Neural progenitor cell (in vitro differentiated cells): ENCODE measurements at places on chromosomes 5 and 9. TPM values are rescaled to one million over a fixed set of nuclear protein-coding genes. Genes with fewer than 3 reads are reported as not detected.
A peak's percentile ranks its signal among the peaks of the same experiment; 100 is the strongest.

- H3K27ac ChIP-seq = no peak overlapping the region
- DNase-seq = no peak
- H3K4me1 ChIP-seq = no peaks in the 10 kb centered on the region
- H3K4me3 ChIP-seq = no peak overlapping the region
Observed at GRCh38 chr5:151740958-151741373, 17.5 kb downstream of the ATOX1 start.

DNA sequence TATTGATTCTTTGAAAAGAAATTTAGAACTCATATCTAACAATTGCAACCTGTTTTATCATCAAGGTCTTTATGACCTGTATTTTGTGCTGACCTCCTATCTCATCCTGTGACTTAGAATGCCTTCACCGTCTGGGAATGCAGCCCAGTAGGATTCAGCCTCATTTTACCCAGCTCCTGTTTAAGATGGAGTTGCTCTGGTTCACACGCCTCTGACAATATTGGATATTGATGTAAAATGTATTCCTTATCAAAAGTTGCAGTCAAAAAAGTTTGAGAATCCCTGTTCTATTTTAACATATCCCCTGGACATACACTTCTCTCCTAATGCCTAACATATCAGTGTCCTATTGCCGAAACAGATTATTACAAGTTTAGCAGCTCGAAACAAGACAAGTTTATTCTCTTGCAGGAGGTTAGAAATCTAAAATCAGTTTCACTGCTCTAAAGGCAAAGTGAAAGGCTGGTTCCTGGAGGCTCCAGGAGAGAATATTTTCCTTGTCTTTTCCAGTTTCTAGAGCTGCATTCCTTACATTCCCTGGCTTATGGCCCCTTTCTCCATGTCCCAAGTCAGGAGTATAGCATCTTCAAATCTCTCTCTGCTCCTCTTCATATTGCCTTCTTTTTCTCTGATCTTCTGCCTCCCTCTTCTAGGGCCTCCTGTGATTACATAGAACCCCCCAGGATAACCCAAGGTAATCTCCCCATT is 31.5 kb upstream of the LVRN start:
- no peaks in the 10 kb centered on the region for H3K36me3 ChIP-seq
- no peak overlapping the region for H3K4me3 ChIP-seq
- no peaks in the 10 kb centered on the region for H3K27me3 ChIP-seq

GRCh38 chr5:88824892-88825583 is 57.9 kb downstream of the MEF2C start:
- H3K4me1 ChIP-seq = no peaks in the 10 kb centered on the region
- H3K27ac ChIP-seq = no peak overlapping the region
- no peak overlapping the region for H3K4me3 ChIP-seq
- H3K27me3 ChIP-seq = no peaks in the 10 kb centered on the region

GRCh38 chr9:7894231-7894630 is 94.7 kb upstream of the DMAC1 start:
- no peak for DNase-seq
- H3K27ac ChIP-seq = no peak overlapping the region
- H3K27me3 ChIP-seq = no peaks in the 10 kb centered on the region
- H3K36me3 ChIP-seq = no peaks in the 10 kb centered on the region
- H3K4me1 ChIP-seq = no peaks in the 10 kb centered on the region

GRCh38 chr5:120545007-120545406 is 80.9 kb downstream of the PRR16 start:
- H3K36me3 ChIP-seq = no peaks in the 10 kb centered on the region
- no peak for DNase-seq
- H3K27me3 ChIP-seq = no peaks in the 10 kb centered on the region
- H3K4me1 ChIP-seq = no peaks in the 10 kb centered on the region
- H3K27ac ChIP-seq = no peak overlapping the region

- H3K36me3 ChIP-seq = no peaks in the 10 kb centered on the region
- no peak overlapping the region for H3K27ac ChIP-seq
- H3K27me3 ChIP-seq = peaks cover 13% of the 10 kb centered on the region
- H3K4me3 ChIP-seq = no peak overlapping the region
- no peaks in the 10 kb centered on the region for H3K4me1 ChIP-seq
Observed at GRCh38 chr9:137467161-137467581, 8.0 kb upstream of the NSMF start.

GRCh38 chr9:136525841-136526499 is 19.9 kb downstream of the NOTCH1 start:
- H3K27ac ChIP-seq = peak overlapping the region; percentile 78
- no peak overlapping the region for H3K4me3 ChIP-seq
- no peaks in the 10 kb centered on the region for H3K36me3 ChIP-seq
- peaks cover 43% of the 10 kb centered on the region for H3K4me1 ChIP-seq
- H3K27me3 ChIP-seq = no peaks in the 10 kb centered on the region

DNA sequence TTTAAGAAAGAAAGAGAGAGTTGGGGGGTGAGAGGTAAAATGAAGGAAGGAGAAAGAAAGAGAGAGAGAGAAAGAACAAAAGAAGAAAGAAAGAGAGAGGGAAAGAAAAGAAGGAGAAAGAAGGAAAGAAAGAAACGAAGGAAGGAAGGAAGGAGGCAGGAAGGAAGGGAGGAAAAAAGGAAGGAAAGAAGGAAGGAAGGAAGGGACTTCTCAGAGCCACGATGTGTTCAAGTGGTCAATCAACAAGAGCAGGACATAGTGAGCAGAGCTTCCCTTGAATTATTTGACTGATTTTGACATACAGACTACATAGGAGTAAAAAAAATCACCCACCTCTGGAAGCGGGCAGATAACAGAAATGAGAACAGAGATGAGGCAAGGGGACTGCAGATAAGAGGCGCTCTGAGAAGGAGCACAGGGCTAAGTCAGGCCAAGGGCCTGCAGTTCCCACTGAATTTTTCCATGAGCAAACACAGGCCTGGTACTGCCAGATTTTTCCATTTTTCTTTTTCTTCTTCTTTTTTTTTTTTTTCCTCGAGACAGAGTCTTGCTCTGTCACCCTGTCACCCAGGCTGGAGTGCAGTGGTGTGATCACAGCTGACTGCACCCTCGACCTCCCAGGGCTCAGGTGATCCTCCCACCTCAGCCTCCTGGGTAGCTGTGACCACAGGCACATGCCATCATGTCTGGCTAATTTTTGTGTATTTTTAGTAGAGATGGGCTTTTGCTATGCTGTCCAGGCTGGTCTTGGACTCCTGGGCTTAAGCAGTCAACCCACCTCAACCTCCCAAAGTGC is 77.7 kb upstream of the IL17B start:
- no peaks in the 10 kb centered on the region for H3K36me3 ChIP-seq
- H3K4me3 ChIP-seq = no peak overlapping the region
- H3K27me3 ChIP-seq = no peaks in the 10 kb centered on the region

DNA sequence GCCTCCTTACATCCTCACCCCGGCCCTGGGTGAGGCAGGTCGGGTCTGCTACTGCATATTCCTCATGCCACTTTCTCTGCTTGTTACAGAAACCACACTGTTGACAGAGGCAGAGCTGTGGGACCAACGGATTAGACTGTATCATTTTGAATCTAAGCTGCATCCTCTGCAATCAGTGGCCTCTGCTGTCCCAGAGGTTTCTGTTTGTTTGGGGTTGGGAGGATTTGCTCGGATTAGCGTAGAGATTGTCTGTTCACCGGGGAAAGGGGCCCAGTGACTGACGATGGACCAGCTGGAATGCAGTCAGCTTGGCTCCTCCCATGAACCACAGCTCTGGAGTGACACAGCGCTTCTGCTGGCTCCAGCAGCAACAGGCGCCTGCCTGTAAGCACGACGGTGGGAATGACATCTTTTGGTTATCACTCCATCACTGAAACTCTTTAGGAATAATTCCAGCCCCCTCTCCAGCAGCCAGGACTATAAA is 37.3 kb upstream of the ADRA1B start:
- H3K4me3 ChIP-seq = no peak overlapping the region
- H3K36me3 ChIP-seq = no peaks in the 10 kb centered on the region
- H3K27ac ChIP-seq = no peak overlapping the region
- H3K27me3 ChIP-seq = no peaks in the 10 kb centered on the region
- peaks cover 20% of the 10 kb centered on the region for H3K4me1 ChIP-seq

GRCh38 chr9:109604781-109605180 is 106.7 kb upstream of the PTPN3 start:
- no peaks in the 10 kb centered on the region for H3K27me3 ChIP-seq
- no peak for DNase-seq
- no peak overlapping the region for H3K4me3 ChIP-seq
- H3K4me1 ChIP-seq = peaks cover 9% of the 10 kb centered on the region
- no peaks in the 10 kb centered on the region for H3K36me3 ChIP-seq

DNA sequence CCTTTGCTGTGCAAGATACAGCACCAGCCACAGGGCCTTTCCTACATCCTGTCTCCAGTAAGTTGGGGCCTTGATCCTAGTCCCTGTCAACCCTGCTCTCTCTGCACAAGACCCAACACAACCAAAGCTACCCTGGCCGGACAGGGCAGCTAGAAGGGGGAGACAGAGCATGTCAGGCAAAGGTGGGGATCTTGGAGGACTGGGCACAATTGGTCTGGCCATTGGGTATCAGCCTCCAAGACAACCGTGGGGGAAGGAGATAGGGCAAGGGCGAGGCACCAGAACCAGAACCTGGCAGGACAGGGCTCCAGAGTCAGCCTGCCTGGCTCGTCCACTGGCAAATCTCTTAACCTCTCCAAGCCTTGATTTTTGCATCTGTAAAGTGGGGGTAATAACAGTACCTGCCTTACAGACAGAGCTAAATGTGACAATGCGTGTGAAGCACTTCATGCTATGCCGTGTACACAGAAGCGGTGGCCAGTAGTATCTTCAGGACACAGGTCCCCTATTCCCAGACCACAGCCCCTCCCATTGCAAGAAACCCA is 51.6 kb upstream of the CDKN2AIPNL start:
- no peak overlapping the region for H3K27ac ChIP-seq
- no peaks in the 10 kb centered on the region for H3K27me3 ChIP-seq
- peaks cover 12% of the 10 kb centered on the region for H3K4me1 ChIP-seq
- H3K36me3 ChIP-seq = no peaks in the 10 kb centered on the region
- H3K4me3 ChIP-seq = no peak overlapping the region

- H3K27me3 ChIP-seq = no peaks in the 10 kb centered on the region
- H3K27ac ChIP-seq = no peak overlapping the region
- H3K4me1 ChIP-seq = peaks cover 36% of the 10 kb centered on the region
- no peak overlapping the region for H3K4me3 ChIP-seq
- no peak for DNase-seq
- no peaks in the 10 kb centered on the region for H3K36me3 ChIP-seq
Observed at GRCh38 chr9:126424511-126424910, 97.9 kb downstream of the MVB12B start.

- no peak overlapping the region for H3K27ac ChIP-seq
- H3K36me3 ChIP-seq = no peaks in the 10 kb centered on the region
- H3K4me3 ChIP-seq = no peak overlapping the region
- no peaks in the 10 kb centered on the region for H3K27me3 ChIP-seq
- no peaks in the 10 kb centered on the region for H3K4me1 ChIP-seq
- DNase-seq = no peak
Observed at GRCh38 chr5:42689391-42689790, 67.2 kb upstream of the CCDC152 start.

GRCh38 chr9:21265421-21266189 is 25.8 kb upstream of the IFNA14 start:
- peaks cover 71% of the 10 kb centered on the region for H3K27me3 ChIP-seq
- H3K4me1 ChIP-seq = peaks cover 5% of the 10 kb centered on the region
- no peak overlapping the region for H3K27ac ChIP-seq
- no peaks in the 10 kb centered on the region for H3K36me3 ChIP-seq
- no peak overlapping the region for H3K4me3 ChIP-seq

DNA sequence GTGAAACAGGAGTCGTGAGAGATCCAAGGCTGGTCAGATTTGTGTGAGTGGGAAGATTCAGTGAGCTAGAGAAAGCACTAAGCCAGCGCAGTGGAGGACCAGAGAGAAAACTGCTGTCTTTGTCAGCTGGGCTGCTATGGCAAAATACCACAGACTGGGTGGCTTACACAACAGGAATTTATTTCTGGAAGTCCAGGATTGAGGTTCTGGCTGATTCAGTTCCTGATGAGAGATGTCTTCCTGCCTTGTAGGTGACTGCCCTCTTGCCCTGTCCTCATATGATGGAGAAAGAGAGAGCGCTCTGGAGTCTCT is 24.2 kb upstream of the ANKRD33B start:
- H3K36me3 ChIP-seq = no peaks in the 10 kb centered on the region
- no peaks in the 10 kb centered on the region for H3K27me3 ChIP-seq
- no peak overlapping the region for H3K4me3 ChIP-seq
- no peak for DNase-seq
- H3K4me1 ChIP-seq = peaks cover 11% of the 10 kb centered on the region
- no peak overlapping the region for H3K27ac ChIP-seq

- no peaks in the 10 kb centered on the region for H3K36me3 ChIP-seq
- DNase-seq = no peak
- no peak overlapping the region for H3K27ac ChIP-seq
- no peaks in the 10 kb centered on the region for H3K4me1 ChIP-seq
- no peak overlapping the region for H3K4me3 ChIP-seq
Observed at GRCh38 chr5:91245074-91245452, 138.1 kb downstream of the ARRDC3 start.

DNA sequence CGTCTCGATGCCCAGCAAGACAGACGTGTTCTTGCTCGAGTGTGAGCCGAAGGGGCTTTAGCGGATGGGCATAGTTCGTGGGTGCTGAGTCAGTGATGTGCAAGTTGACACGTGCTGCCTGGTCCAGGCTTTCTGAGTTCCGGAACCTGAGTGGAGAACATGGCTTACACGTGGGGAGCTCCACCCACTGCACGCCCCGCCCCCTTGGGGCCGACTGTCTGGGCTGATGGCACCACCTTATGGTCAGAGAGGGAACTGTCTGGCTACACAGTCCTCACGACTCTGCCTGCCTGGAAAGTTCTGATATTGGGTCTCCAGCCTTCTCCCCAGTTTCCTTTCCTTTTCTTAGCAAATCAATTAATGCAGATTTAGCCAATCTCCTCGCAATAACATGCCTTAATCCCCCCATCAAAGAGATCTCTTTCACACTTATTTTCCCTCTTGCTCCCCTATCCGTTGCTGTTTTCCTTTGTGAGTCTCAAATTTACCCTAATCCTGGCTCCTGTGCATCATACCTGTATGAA is 3.8 kb upstream of the STC2 start:
- peaks cover 21% of the 10 kb centered on the region for H3K27me3 ChIP-seq
- H3K27ac ChIP-seq = no peak overlapping the region
- H3K36me3 ChIP-seq = no peaks in the 10 kb centered on the region
- H3K4me1 ChIP-seq = peaks cover 21% of the 10 kb centered on the region
- DNase-seq = peak; percentile 83
- no peak overlapping the region for H3K4me3 ChIP-seq

DNA sequence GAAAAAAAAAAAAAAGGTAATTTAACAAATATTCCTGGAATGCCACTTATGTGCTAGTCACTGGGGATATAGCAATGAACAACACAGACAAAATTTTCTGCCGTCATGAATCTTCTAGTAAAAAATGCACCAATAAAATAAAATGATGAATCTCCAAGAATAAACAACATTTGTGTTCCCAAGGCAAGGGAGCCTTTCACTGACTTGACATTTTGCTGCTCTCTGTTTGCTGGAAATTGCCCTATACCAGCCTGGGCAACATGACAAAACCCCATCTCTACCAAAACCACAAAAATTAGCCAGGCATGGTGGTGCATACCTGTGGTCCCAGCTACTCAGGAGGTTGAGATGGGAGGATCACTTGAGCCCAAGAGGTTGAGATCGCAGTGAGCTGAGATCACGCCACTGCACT is 64.5 kb upstream of the ERBIN start:
- H3K4me1 ChIP-seq = no peaks in the 10 kb centered on the region
- no peaks in the 10 kb centered on the region for H3K27me3 ChIP-seq
- no peak overlapping the region for H3K27ac ChIP-seq
- H3K4me3 ChIP-seq = no peak overlapping the region
- DNase-seq = no peak

Gene PCDHGA4
- total RNA-seq = 2.3 and 2.4 TPM in 2 replicates

Gene BTNL3
- 0.34 TPM in 1 of 2 replicates, not detected in the other for total RNA-seq

Gene GLRA1
- total RNA-seq = not detected in 2 replicates

Gene CAVIN4
- 6.1 and 8.8 TPM in 2 replicates for total RNA-seq

Gene NTRK2
- total RNA-seq = 0.02 and 0.03 TPM in 2 replicates

Gene NIM1K
- total RNA-seq = not detected in 2 replicates

Gene ZNF346
- total RNA-seq = 28.2 and 32.2 TPM in 2 replicates

Gene ITGA2
- total RNA-seq = 2.5 and 2.6 TPM in 2 replicates

Gene MYOZ3
- total RNA-seq = 0.43 and 0.90 TPM in 2 replicates

Gene FOXI1
- total RNA-seq = 0.09 TPM in 1 of 2 replicates, not detected in the other

Gene SLC4A9
- total RNA-seq = not detected in 2 replicates

Gene TBCA
- 170 and 270 TPM in 2 replicates for total RNA-seq

Gene IQGAP2
- total RNA-seq = 20.9 and 37.7 TPM in 2 replicates
